ENCODE measurements at places on chromosomes 2 and 18.

DNA sequence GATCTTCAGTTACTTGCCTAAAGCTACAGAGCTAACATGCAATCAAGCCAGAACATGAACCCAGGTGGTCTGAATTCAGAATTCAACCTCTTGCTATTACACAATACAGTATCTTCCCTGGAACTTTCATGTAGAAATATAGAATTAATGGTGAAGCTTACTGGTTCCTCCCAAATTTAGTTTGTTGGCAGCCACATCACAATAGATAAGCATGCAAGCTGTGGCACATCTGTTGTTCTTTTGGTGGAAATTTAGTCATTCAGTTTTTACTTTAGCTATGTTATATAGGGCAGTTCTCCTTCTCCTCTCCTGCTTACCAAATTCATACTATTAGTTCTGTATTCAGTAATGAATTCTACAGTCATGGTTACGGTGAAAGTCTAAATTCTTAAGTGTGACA, 101.0 kb upstream of the RNF152 start:
- DNase-seq: no peak
- H3K36me3 ChIP-seq: no peaks in the 10 kb centered on the region
- no peak overlapping the region for H3K27ac ChIP-seq
- H3K4me1 ChIP-seq: peaks cover 10% of the 10 kb centered on the region

- no peak overlapping the region for H3K4me3 ChIP-seq
- no peaks in the 10 kb centered on the region for H3K27me3 ChIP-seq
- no peak for DNase-seq
Measured at GRCh38 chr2:121483846-121484245, 46.8 kb upstream of the RNU4ATAC start.

- H3K4me3 ChIP-seq: no peak overlapping the region
- H3K27me3 ChIP-seq: no peaks in the 10 kb centered on the region
- no peaks in the 10 kb centered on the region for H3K36me3 ChIP-seq
- no peak overlapping the region for H3K27ac ChIP-seq
Measured at GRCh38 chr2:232327105-232328031, 51.2 kb upstream of the ALPP start.

DNA sequence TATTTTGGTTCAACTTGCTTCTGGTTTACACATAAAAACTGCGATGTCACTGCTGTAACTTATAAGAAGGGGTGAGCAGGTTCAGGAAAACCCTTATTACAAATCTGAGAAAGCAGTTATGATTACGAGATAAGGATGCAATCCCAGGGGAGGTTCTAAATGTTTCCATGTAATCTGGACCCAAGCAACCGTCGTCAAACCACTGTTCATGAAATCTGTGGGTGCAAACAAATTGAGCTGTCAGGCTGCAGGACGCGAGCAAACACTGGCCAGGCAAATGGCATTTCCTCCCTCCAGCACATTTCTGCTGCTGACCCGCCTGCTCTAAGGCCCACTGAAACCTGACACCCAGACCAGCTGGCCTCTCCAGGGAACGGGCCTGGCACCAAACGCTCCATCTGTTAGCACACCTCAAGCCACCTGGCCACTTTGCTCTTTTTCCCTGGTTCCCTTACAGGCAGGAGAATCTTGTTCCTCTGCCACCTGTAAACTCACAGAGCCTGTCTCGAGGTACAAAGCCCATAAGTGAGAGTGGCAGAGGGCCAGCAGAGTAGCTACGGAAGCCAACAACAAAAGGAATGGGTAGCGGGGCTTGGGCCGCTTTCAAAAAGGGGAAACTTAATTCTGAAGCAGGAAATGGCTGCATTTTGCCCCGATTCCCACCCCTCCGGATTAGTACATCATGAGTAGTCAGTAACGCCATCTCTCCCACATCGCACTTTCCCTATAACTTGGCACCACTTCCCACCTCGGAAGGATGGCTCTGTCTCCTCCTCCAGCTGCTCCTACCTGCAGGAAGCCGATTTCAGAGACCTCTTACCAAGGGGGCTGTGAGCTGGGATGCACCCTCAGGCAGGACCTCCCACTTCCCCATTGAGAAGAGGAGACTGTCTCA, 26.5 kb downstream of the CRACDL start:
- H3K36me3 ChIP-seq: no peaks in the 10 kb centered on the region
- peaks cover 45% of the 10 kb centered on the region for H3K4me1 ChIP-seq
- peak overlapping the region; percentile 68 for H3K27ac ChIP-seq
- H3K4me3 ChIP-seq: no peak overlapping the region
- H3K27me3 ChIP-seq: no peaks in the 10 kb centered on the region

GRCh38 chr2:10202131-10202665, 79.7 kb downstream of the RRM2 start:
- H3K4me3 ChIP-seq: no peak overlapping the region
- H3K36me3 ChIP-seq: no peaks in the 10 kb centered on the region
- no peaks in the 10 kb centered on the region for H3K27me3 ChIP-seq
- DNase-seq: no peak

DNA sequence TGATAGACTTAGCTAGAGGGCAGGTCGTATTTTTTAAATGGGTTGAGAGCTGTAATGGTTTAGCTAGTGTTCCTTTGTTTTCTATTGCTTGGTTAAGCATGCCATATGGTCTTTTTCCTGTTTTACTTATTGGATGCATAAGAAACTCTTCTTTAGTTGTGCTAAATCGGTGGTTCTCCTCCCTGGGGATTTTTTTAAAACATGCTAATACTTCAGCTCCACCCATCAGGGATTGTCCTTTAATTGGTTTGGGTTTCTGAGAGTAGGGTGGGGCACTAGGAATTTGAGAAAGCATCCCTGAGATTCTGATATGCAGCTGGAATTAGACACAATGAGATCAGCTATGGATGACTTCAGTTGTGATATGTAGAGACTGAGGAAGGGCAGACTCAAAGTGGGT, 497.2 kb downstream of the THSD7B start:
- no peaks in the 10 kb centered on the region for H3K27me3 ChIP-seq
- no peak overlapping the region for H3K27ac ChIP-seq
- no peak for DNase-seq
- no peaks in the 10 kb centered on the region for H3K36me3 ChIP-seq

DNA sequence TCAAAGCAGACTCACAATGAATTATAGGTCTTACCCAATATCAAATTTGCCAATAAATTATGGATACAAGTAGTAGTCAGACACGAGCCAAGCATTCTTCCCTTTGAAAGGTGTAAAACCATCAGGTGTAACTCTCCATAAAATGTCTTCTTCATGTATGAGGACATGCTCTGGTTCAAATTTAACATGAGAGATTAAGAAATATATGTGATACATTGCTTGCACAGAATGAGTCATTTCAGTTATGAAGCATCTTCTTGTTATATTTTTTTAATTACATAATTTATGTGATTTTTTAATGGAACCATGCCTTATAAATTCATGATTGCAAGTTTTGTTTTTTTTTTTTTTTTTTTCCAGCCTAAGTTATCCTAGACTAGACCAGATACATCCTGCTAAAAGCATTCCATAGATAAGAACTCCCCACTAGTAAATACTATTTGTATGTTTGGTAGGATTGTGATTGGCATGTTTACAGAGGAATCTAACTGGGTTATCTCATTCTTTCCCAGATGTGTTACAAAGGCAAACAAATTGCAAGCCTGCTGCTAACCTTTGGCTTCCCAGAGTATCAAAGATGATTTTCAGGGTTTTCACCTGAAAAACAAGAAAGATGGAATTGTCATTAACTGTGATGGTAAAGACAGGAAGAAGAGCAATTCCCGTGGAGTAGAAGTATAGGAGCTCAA, 621.9 kb downstream of the XIRP2 start:
- no peak for DNase-seq
- H3K27me3 ChIP-seq: no peaks in the 10 kb centered on the region
- H3K4me1 ChIP-seq: no peaks in the 10 kb centered on the region
- H3K4me3 ChIP-seq: no peak overlapping the region
- no peak overlapping the region for H3K27ac ChIP-seq

DNA sequence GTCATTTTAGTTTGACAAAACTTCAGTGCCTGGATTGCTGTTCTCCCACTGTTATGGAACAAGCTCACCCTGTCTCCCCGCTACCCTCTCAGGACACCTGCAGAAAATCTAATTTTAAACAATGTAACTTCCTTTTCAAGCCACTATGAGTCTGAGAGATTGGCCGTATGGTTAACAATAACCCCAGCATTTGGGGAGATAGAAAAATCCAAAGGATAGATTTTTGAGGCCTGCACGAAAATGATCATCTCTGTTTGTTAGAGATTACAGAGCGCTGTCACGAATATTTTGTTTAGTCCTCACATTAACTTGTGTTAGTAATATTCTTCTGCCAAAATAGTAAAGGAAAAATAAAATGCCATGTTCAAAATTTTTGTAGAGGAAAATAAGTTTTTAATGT, 24.7 kb downstream of the CAB39 start:
- H3K27ac ChIP-seq: no peak overlapping the region
- no peak overlapping the region for H3K4me3 ChIP-seq
- no peak for DNase-seq
- H3K27me3 ChIP-seq: no peaks in the 10 kb centered on the region
- peaks cover 28% of the 10 kb centered on the region for H3K36me3 ChIP-seq

DNA sequence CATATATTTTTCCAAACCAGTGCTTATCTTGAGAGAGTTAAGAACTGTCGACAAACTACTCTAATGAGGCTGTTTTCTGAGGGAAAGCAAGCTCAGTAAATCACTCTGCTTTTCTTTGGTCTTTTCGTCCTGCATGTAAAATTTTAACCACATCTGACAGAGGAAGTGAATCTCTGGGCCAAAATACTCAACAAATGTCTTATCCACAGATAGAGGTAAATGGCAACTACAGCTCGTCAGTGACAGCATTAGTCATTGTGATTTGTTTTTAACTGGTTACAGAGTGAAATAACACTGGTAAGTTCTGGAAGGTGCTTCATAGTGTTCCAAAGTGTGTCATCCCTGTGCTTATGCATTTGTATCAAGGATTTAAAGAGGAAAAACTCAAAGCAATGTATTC, 82.6 kb upstream of the SLC8A1 start:
- no peak overlapping the region for H3K27ac ChIP-seq
- H3K4me1 ChIP-seq: no peaks in the 10 kb centered on the region
- no peaks in the 10 kb centered on the region for H3K27me3 ChIP-seq

- H3K36me3 ChIP-seq: peaks cover 7% of the 10 kb centered on the region
- no peaks in the 10 kb centered on the region for H3K27me3 ChIP-seq
- H3K4me1 ChIP-seq: peaks cover 15% of the 10 kb centered on the region
- no peak for DNase-seq
Measured at GRCh38 chr18:8623549-8624106, 14.4 kb downstream of the RAB12 start.

DNA sequence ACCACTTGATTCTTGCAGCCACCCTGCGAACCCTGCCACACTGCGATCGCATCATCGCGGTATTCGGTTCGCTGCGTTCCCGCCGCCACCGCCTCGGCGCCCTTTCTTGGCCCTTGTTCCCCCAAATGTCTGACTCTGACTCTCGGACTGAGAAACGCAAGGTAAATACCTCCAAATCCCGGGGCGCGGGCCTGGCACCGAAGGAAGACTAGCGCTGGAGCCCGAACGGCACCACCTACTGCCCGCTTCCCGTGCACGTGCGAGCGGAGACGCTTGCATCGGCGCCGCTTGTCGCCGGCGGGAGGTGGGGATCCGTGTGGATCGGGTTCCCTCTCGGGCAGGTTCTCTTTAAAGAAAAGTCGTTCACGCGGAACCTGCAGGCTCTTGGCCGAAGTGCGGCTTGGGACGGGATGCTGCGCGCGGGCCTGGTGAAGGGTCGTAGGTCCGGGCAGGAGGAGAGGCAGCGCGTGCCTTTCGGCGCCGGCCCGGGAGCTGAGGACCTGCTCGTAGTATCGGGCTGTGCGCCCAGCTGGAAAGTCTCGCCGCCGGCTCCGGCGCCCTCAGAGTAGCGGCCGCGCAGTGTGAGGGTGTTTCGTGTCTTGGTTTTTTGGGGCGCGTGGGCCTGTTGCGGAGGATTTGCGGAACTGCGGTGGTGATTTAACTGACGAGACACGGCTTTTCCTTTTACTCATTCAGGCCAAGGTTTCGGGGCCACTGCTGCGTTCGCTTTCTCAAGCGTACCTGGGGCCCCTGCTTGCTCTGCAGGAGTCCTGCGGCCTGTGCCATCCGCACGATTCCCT, 514 bp downstream of the BCL2L11 start:
- H3K27ac ChIP-seq: peak overlapping the region; percentile 96
- H3K4me1 ChIP-seq: peaks cover 83% of the 10 kb centered on the region
- peak overlapping the region; percentile 81 for H3K4me3 ChIP-seq

GRCh38 chr2:58540681-58541080, 299.6 kb upstream of the FANCL start:
- no peaks in the 10 kb centered on the region for H3K36me3 ChIP-seq
- H3K4me3 ChIP-seq: no peak overlapping the region
- no peaks in the 10 kb centered on the region for H3K27me3 ChIP-seq
- H3K4me1 ChIP-seq: no peaks in the 10 kb centered on the region
- DNase-seq: no peak

DNA sequence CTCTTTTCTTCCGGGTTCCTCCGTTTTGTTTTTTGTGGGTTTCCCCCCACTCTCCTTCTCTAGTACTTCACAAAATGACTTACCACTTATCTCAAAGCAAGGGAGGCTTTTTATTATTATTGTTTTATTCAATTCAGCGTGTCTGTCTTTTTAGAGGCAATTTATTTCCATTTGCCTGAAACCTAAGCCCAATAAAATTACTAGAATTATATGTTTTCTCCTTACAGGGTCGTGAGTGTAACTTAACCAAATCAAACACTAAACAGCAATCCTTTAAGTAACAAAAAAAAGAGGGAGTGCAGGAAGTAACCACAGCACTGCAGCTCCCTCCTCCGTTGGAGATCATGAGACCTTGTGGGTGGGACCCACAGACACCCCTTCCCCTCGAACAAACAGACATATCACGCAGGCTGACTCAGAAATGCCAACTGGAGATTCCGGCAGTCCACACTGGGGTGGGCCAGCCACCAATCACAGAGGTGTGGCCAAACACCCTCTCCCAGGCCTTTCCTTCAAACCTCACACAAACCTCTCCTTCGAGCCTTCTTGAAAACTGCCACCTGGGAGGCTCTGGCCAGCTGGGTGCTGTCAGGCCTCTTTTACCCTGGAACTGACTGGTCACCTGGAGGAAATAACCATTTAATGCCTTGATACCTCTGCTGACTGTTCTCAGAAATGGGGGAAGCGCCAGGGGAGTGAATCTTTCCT, 207.1 kb upstream of the SMAD2 start:
- H3K4me1 ChIP-seq: peaks cover 56% of the 10 kb centered on the region
- peak overlapping the region; percentile 97 for H3K27ac ChIP-seq
- no peaks in the 10 kb centered on the region for H3K36me3 ChIP-seq
- H3K27me3 ChIP-seq: no peaks in the 10 kb centered on the region
- no peak for DNase-seq
- peak overlapping the region; percentile 88 for H3K4me3 ChIP-seq

GRCh38 chr2:196592331-196592910, 47.1 kb upstream of the CCDC150 start:
- peaks cover 9% of the 10 kb centered on the region for H3K4me1 ChIP-seq
- peak overlapping the region; percentile 77 for H3K27ac ChIP-seq
- H3K4me3 ChIP-seq: peak overlapping the region; percentile 58
- no peak for DNase-seq
- peaks cover 66% of the 10 kb centered on the region for H3K27me3 ChIP-seq

DNA sequence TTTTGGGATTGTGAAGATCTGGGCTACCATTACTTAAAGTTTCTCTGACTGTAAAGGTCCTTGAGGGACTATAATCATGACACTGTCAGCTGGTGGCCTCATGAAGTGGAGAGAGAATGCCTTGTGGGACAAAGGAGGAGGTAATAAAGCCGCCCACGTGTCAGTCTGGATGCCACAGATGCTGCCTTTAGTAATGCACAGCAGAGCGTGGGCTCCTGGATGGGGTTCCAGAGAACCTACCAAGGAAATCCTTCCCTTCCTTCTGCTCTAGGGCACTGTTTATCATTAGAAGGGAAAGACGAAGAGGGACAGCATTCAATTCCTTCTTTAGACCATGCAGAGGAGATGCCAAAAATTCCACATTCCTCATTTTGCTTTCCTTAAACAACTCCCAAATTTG, 63.5 kb downstream of the COL5A2 start:
- no peaks in the 10 kb centered on the region for H3K36me3 ChIP-seq
- H3K4me1 ChIP-seq: peaks cover 13% of the 10 kb centered on the region
- H3K27ac ChIP-seq: peak overlapping the region; percentile 2
- H3K27me3 ChIP-seq: no peaks in the 10 kb centered on the region

Data from esophagus squamous epithelium (tissue), 5 donors.